ENCODE measurements at places on chromosomes 5 and 9.
A peak's percentile ranks its signal among the peaks of the same experiment; 100 is the strongest.

DNA sequence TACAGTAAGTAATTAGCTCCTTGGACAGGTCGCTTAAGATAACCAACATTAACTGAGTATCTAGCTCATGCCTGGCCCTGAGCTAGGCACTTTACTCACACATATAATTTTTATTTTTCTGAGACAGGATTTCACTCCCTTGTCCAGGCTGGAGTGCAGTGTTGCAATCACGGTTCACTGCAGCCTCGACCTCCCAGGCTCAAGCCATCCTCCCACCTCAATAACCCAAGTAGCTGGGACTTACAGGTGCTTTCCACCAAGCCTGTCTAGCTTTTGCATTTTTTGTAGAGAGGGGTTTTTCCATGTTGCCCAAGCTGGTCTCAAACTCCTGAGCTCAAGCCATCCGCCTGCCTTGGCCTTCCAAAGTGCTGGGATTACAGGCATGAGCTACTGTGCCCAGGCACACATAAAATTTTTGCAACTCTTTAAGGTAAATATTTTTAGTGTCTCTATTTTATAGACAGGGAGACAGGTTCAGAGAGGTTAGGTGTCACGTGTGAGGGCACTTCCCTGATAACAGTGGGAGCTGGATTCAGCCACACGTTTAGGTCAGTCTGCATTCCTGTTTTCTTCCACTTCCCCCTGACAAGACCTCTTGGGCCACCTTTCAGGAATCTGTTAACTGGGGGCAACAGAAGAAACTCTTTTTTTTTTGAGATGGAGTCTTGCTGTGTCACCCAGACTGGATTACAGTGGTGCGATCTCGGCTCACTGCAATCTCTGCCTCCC, 18.2 kb downstream of the HBEGF start:
- DNase-seq: no peak
- no peaks in the 10 kb centered on the region for H3K27me3 ChIP-seq
- H3K36me3 ChIP-seq: peaks cover 2% of the 10 kb centered on the region
- H3K4me1 ChIP-seq: peaks cover 9% of the 10 kb centered on the region

DNA sequence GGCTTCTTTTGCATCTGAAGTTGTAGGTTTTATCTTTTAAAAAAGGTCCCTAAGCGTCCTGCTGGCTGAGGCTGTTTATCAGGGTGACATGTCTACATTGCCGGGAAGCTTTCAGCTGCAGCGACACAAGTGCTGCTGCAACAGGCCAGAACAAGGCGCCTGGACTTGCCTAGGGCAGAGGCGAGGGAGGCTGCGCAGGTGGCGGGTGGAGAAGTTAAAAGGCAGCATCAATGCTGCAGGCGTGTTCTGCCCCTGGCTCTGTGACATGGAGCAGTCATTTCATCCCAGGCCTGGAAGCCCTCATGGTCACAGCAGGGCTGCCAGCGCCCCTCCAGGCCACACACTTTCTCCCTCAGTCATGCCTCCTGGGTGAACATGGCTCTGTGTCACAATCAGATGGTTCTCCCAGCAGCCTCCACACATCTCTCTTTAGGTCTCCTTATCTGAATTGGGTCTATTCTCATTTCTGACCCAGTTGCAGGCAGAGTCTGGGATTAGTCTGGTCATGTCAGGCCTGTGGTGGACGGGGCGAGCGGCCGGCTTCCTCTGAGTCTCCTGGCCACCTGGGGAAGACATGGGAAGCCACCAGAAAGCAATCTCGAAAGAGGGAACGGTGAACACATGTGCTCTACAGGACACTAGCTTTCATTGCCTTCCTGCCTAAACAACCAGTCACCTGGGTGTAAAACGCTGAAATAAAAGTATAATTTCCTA, 41.3 kb downstream of the IRX2 start:
- no peaks in the 10 kb centered on the region for H3K27me3 ChIP-seq
- H3K36me3 ChIP-seq: no peaks in the 10 kb centered on the region
- no peak for DNase-seq
- no peaks in the 10 kb centered on the region for H3K4me1 ChIP-seq
- H3K27ac ChIP-seq: no peak overlapping the region
- H3K4me3 ChIP-seq: no peak overlapping the region

DNA sequence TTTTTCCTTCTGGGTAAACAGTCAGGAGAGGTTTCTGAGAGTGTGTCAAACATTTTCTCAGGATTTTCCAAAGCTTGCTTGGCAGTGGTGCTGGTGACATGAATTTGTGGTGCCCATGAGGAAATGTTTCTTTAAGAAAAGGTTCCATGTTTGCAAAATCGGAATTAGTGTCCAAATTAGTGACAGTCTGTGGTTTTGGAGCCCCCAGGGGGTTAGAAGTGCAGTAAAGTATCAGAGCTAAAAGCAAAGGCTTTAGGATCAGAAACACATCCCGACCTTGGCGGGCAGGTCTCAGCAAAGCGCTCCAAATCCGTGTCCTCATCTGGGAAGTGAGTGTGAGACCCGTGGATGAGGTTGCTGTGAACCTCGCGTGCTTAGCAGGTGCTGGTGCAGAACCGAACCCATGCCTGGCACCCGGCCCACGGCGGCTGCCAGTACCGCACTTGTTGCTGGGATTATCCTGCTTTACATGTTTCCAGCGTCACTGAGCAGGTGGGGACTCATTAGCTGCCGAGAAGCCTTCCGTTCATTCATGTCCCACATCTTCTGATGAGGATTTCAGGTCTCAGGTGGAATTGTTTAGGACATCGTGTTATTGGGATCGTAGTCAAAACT, 70.8 kb upstream of the COL5A1 start:
- no peak for DNase-seq
- no peaks in the 10 kb centered on the region for H3K36me3 ChIP-seq
- peaks cover 12% of the 10 kb centered on the region for H3K4me1 ChIP-seq
- no peak overlapping the region for H3K4me3 ChIP-seq

- H3K36me3 ChIP-seq: no peaks in the 10 kb centered on the region
- H3K27me3 ChIP-seq: no peaks in the 10 kb centered on the region
- H3K4me1 ChIP-seq: no peaks in the 10 kb centered on the region
- no peak overlapping the region for H3K4me3 ChIP-seq
- no peak for DNase-seq
- H3K27ac ChIP-seq: no peak overlapping the region
These were observed 74.1 kb upstream of the PIK3R1 start for GRCh38 chr5:68141494-68141893.

DNA sequence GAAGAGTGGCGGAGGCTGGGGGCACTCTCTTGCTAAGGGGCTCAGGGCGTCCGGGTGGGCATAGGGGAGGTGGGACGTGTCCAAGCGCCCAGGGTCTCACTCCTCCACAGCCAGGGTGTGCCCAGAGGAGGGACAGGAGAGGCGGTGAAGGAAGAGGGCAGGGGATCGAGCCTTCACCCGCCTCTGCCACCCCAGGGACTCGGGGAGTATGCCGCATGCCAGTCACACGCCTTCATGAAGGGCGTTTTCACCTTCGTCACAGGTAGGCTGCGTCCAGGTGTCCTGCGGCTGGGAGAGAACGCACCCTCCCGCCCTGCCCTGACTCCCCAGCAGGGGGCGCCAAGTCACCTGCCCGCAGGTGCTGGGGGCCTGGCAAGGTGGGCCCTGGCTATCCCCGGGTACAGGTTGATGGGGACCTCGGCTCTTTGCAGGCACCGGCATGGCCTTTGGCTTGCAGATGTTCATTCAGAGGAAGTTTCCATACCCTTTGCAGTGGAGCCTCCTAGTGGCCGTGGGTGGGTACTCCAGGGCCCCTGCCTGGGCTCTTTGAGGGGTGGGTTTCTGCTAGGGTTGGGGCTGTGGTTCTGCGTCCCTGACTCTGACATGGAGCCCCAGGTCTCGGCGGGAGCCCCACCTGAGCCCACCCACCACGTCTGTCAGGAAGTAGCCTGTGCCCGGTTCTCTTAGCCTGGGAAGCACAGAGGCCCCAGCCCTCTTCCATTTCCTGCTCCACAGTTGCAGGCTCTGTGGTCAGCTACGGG, 552 bp downstream of the TMEM141 start:
- DNase-seq: no peak
- H3K27ac ChIP-seq: peak overlapping the region; percentile 95
- peaks cover 45% of the 10 kb centered on the region for H3K4me1 ChIP-seq
- H3K27me3 ChIP-seq: peaks cover 3% of the 10 kb centered on the region

DNA sequence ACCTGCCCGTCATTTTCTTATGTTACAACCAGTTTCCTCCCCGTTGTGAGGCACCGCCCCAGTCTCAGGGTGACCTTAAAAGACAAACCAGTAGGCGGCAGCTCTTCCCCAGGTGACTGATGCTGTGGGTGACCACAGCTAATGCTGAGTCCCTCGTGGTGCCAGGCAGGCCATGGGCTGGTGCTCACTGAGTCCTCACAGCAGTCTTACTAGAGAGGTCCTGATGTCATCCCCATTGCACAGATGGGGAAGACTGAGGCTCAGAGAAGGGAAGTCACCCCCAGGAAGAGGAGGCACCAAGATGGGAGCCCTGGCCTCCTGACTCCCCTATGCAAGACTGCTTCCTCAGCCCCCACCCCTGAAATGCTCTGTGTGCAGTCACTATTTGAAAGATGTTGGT, 978 bp downstream of the CFAP157 start:
- peaks cover 35% of the 10 kb centered on the region for H3K4me1 ChIP-seq
- no peak for DNase-seq
- peaks cover 26% of the 10 kb centered on the region for H3K36me3 ChIP-seq
- H3K27ac ChIP-seq: no peak overlapping the region
- no peaks in the 10 kb centered on the region for H3K27me3 ChIP-seq
- no peak overlapping the region for H3K4me3 ChIP-seq

- H3K4me3 ChIP-seq: no peak overlapping the region
- H3K36me3 ChIP-seq: peaks cover 4% of the 10 kb centered on the region
- H3K4me1 ChIP-seq: no peaks in the 10 kb centered on the region
- no peak overlapping the region for H3K27ac ChIP-seq
- H3K27me3 ChIP-seq: no peaks in the 10 kb centered on the region
These were observed 93.8 kb upstream of the RASGRF2 start for GRCh38 chr5:80866371-80866770.

DNA sequence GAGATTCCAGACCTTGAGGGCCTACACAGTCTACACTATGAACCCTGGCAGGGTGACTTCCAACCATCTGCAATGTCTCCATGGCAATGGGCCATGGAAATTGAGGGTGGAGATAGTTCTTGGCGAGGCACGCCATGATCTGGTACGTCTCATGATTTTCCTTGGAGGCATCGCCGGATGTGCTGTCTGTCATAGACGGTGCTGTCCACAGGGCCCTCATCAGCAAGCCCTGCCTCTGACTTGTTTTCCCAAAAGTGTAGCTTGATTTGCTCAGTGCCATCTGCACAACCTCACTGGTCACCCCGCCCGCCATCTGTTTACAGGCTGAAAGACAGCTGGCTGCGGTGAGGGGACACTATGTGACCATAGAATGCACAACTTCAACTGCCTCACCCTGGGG, 73.5 kb downstream of the BOD1 start:
- H3K27me3 ChIP-seq: no peaks in the 10 kb centered on the region
- DNase-seq: no peak
- H3K36me3 ChIP-seq: no peaks in the 10 kb centered on the region

DNA sequence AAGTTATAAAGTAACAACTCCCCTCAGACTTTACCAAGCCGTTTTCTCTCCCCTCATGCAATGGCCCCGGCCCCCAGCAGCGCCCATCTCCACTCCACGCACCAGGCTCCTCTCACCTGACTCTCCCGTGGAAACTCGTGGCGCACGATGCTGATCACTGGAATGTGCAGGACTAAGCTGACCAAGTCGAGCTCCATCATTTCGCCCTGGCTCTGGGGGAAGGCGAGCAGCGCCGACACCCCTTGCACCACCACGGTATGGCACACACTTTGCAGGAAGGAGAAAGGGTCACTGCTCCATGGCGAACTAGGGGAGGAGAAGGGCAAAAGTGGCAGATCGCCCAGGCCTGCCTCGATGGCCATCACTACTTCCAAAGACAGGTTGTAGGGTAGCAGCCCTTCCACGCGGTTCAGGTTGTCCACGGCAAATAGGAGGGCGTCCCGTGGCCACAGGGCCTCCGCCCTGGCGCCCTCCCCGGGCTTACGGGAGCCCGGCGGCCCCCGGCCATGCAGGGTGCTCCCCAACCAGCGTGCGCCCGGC, 1.2 kb downstream of the GRIN3A start:
- no peaks in the 10 kb centered on the region for H3K36me3 ChIP-seq
- peaks cover 17% of the 10 kb centered on the region for H3K4me1 ChIP-seq
- no peak overlapping the region for H3K27ac ChIP-seq
- H3K27me3 ChIP-seq: peaks cover 29% of the 10 kb centered on the region
- DNase-seq: no peak

- H3K4me1 ChIP-seq: peaks cover 11% of the 10 kb centered on the region
- peaks cover 42% of the 10 kb centered on the region for H3K36me3 ChIP-seq
- H3K27ac ChIP-seq: no peak overlapping the region
- no peak for DNase-seq
These were observed 14.4 kb downstream of the VDAC1 start for GRCh38 chr5:133990396-133990795.

- peaks cover 2% of the 10 kb centered on the region for H3K27me3 ChIP-seq
- H3K36me3 ChIP-seq: no peaks in the 10 kb centered on the region
- no peaks in the 10 kb centered on the region for H3K4me1 ChIP-seq
- no peak overlapping the region for H3K27ac ChIP-seq
- no peak for DNase-seq
These were observed 30.4 kb upstream of the NKX2-5 start for GRCh38 chr5:173265433-173265832.

- H3K27me3 ChIP-seq: no peaks in the 10 kb centered on the region
- DNase-seq: no peak
- H3K36me3 ChIP-seq: no peaks in the 10 kb centered on the region
- no peak overlapping the region for H3K4me3 ChIP-seq
- H3K27ac ChIP-seq: no peak overlapping the region
These were observed 9.6 kb upstream of the SSBP2 start for GRCh38 chr5:81760521-81760920.

DNA sequence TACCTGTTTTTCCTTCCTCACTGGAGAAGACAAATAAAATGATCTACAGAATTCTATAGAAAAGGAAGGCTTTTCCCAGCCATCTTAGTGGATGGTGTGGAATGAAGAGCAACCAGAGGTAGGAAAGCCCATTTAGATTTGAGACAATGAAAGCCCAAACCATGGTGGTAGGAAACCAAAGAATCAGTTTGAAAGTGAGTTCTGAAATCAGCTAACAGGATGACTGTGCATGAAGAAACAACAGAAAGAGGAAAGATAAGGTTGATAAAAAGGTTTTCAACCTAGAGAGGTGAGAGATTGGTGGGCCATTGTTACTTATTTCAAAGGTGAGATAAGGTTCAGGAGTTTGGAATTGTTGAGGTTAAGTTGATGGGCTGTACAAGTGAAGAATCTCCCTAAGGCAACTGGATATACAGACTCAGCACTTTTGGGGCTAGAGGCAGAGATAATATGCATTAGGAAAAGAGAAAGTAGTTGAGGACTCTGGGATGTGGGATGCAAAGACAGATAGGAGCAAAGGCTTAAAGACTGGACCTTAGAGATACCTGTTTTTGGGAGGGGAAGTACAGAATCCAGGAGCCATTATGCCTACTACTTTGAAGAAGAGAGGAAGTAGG, 2.4 kb downstream of the CHMP5 start:
- no peak overlapping the region for H3K27ac ChIP-seq
- H3K27me3 ChIP-seq: no peaks in the 10 kb centered on the region
- H3K4me1 ChIP-seq: peaks cover 23% of the 10 kb centered on the region
- H3K4me3 ChIP-seq: no peak overlapping the region
- DNase-seq: no peak
- H3K36me3 ChIP-seq: peaks cover 17% of the 10 kb centered on the region

GRCh38 chr5:72372331-72372730, 52.2 kb downstream of the PTCD2 start:
- no peak overlapping the region for H3K27ac ChIP-seq
- no peak for DNase-seq
- H3K27me3 ChIP-seq: no peaks in the 10 kb centered on the region
- H3K4me3 ChIP-seq: no peak overlapping the region

- H3K4me3 ChIP-seq: no peak overlapping the region
- H3K27ac ChIP-seq: no peak overlapping the region
- H3K4me1 ChIP-seq: no peaks in the 10 kb centered on the region
These were observed 34.0 kb downstream of the ZNF474 start for GRCh38 chr5:122163121-122164069.
